Stimulated activated naive B cell treated with anti-CD40 and anti-IgM and Interleukin-4, amounts not matched to agents 10 μg/mL and 1 μg/mL and 100 μg/mL, for 72 hours (primary cell): ENCODE measurements at places on chromosomes 5 and 9.
A peak's percentile ranks its signal among the peaks of the same experiment; 100 is the strongest.

GRCh38 chr9:89476546-89476945, 21.4 kb downstream of the SEMA4D start:
- DNase-seq, result no peak

DNA sequence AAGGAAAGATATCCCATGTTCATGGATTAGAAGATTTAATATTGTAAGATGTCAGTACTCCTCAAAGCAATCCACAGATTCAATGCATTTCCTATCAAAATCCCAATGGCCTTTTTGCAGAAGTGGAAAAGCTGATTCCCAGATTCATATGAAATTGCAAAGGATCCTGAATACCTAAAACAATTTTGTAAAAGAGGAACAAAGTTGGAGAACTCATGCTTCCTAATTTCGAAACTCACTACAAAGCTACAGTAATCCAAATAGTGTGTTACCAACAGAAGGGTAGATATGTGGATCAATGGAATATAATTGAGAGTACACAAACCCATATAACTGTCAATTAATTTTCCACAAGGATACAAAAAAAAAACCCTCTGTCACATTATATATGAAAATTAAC, 154.3 kb upstream of the ZNF618 start:
- DNase-seq, result no peak

DNA sequence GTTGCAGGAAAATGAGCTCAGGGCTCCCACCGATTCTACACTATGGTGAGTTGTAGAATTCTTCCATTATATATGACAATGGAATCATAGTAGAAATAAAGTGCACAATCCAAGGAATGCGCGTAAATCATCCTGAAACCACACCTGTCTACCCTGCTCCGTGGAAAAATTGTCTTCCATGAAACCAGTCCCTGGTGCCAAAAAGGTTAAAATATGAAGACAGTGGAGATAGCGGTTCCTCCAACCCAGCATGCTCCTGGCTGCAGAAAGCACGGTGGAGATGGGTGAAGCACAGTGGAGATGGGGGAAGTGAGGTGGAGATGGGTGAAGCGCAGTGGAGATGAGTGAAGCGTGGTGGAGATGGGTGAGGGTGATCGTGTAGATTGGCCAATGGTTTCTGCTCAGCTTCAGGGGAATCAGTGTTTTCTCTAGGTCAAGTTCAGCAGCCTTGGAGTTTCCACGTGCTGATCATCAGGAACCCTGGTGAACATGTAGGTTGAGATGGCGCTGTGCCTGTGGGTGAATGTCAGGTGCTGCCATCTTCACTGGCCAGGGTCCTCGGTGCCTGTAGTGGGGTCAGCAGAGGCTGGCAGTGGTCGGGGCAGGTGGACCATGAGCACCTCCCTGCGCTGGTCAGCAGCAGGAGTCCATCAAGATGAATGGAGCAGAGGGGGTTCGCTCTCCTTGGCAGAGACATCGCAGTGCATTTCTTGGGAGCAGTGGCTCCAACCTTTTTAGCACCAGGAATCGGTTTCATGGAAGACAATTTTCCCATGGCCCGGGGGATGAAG, 20.3 kb downstream of the PAEP start:
- no peak for DNase-seq

GRCh38 chr5:67361932-67362729, 165.5 kb upstream of the CD180 start:
- DNase-seq, result no peak

- DNase-seq, result no peak
Measured at GRCh38 chr5:101534491-101535110, 631.5 kb upstream of the ST8SIA4 start.

GRCh38 chr5:157108976-157109375, at the start of gene HAVCR2:
Gene HAVCR2 (minus strand): TSS chr5:157109044. CDS start chr5:157108983, 61 bp downstream.
- peak; percentile 40 for DNase-seq

GRCh38 chr5:29122306-29122705, 2071.2 kb upstream of the CDH6 start:
- DNase-seq, result no peak

GRCh38 chr5:154593071-154593470, 115.0 kb upstream of the HAND1 start:
- no peak for DNase-seq

DNA sequence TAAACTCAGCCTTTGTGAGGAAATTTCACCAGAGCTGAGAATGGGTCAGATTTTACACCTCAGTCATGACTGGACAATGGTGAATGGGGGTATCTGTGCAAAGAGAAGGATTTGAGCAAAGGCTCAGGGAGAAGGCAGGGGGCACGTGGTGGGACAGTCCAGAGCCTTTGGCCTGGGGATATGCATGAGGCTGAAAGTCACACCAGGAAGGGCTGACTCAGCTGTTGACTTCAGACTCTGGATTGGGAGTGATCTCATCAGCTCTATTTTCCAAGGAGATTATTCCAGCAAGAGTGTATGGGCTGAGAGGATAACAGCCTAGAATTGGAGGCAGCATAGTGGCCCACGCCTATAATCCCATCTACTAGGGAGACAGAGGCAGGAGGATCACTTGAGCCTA, 53.6 kb downstream of the SAXO1 start:
- DNase-seq, result no peak

GRCh38 chr5:174145821-174146220, 100.3 kb downstream of the NSG2 start:
- DNase-seq, result no peak

DNA sequence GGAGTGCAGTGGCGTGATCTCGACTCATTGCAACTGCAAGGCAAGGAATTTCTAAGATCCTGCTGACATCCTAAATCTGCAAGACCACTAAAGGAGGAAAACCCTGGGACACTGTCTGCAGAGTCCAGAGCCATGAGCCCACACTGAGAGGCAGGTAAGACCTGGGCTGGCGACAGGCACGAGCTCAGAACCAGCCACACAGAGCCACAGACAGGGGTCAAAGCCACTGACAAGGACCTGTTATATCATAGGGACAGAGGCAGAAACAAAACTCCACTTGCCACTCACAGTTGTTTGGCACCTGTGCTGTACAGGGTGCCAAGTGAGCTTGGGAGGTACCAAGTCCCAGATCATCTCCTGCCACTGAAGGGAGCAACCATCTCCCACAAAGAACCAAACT, 34.2 kb downstream of the IPPK start:
- no peak for DNase-seq

GRCh38 chr9:135692410-135692809, 6.9 kb downstream of the SOHLH1 start:
- no peak for DNase-seq

DNA sequence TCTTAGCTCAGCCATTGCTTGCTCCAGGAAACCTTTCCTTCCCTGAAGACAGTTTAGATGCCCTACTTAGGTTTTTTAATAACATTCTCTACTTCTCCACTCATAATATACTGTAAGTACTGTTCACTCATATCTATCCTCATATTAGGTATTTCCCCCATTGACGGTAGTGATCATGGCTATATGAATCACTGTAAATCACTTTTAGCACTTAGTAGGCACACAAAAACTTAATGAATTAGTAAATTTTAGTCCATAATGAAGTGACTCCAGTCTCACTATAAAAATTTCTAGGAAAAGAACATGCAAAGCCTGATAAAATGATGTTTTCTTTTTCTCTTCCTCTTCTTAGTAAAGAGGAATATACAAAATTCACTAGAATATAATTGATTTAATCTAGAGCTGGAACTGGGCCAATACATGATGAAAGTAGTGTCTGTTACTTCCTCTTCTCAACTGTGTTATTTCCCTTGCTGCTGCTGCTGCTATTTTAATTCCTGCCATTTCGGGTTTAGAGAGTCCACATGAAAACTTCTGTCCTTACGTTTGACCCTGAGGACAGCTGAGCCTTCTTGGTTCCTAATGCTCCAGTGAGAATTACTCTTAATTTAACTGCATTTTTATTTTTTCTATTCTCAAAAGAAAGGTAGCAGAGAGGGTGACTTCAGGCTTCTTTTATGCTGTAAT, 73.5 kb downstream of the LNPEP start:
- DNase-seq, result no peak

- no peak for DNase-seq
Measured at GRCh38 chr5:143749581-143750205, 62.3 kb upstream of the HMHB1 start.

DNA sequence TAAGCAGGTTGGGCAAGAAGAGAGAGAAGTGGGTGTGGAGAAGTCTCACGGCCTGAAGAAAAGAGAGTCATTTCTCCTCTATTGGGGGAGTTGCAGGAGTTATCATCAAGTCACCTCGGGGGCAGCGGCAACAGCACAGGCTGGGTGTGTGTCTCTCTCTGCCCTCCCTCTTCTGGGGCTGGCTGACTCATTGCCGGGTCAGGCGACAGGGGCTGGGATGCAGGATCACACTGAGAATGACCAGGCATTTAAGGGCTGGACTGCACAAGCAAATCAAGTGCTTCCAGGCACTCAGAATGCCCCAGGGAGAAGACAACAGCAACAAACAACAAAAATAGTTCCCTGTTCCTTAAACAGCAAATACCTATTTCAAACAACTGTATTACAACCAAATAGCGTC, 6.3 kb upstream of the EQTN start:
- DNase-seq, result no peak

DNA sequence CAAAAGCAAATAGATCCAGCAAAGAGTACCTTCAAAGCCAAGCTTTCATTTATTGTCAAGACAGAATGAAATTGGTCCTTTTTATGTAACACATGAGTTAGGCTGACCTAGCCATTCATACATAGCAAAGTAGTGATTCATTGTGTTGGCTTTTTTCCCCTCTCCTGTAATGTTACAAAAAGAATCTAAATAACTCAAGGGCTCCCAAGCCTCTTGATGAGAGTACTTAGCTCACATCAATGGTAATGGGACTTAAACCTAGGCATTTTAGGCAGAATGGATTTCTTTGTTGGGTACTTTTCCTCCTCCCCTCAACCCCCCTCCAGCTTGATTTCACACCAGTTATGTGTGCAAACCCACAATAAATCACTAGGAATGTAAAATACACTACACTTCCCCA, 123.7 kb downstream of the EBF1 start:
- no peak for DNase-seq

DNA sequence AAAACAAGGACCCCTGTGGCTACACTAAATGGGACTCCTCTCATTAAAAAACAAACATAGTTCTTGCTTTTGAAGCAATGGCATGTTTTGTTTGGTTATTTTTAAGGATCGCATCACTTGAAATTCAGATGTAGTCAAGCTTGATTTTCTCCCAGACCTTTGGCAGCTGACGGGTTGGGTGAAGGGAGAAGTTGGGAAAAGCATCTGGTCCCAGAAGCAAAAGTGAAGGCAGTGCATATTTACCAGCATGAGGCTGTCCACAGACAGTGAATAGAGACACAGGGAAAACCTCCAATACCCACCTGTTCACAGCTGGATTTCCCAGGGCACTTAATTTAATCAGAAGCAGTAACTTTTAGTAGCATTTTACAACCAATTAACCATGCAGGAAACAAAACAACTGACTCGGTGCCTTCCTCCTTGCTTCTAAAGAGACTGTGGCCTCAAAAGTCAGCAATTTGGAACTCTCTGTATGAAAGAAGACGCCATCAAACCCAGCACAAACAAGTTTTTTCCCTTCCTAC, 245.4 kb downstream of the EBF1 start:
- no peak for DNase-seq
